ENCODE measurements at places on chromosomes 1 and 21. TPM values are rescaled to one million over a fixed set of nuclear protein-coding genes. Genes with fewer than 3 reads are reported as not detected.

SGIP1 gene
- total RNA-seq = 3.7 TPM

SELE gene
- total RNA-seq = 1.3 TPM

TSSK3 gene
- 1.5 TPM for total RNA-seq

INKA2 gene
- total RNA-seq = 15.0 TPM

ELF3 gene
- 0.42 TPM for total RNA-seq

CFHR4 gene
- not detected for total RNA-seq

GJA4 gene
- 12.7 TPM for total RNA-seq

NTNG1 gene
- 0.27 TPM for total RNA-seq

TRIM67 gene
- total RNA-seq = not detected

RHBDL2 gene
- not detected for total RNA-seq

GUCA2B gene
- not detected for total RNA-seq

CD1C gene
- 0.47 TPM for total RNA-seq

FAM163A gene
- total RNA-seq = not detected
